ENCODE measurements at places on chromosomes 12 and 14. TPM values are rescaled to one million over a fixed set of nuclear protein-coding genes. Genes with fewer than 3 reads are reported as not detected.

GUCY2C gene
- total RNA-seq: 0.11 TPM

DNA sequence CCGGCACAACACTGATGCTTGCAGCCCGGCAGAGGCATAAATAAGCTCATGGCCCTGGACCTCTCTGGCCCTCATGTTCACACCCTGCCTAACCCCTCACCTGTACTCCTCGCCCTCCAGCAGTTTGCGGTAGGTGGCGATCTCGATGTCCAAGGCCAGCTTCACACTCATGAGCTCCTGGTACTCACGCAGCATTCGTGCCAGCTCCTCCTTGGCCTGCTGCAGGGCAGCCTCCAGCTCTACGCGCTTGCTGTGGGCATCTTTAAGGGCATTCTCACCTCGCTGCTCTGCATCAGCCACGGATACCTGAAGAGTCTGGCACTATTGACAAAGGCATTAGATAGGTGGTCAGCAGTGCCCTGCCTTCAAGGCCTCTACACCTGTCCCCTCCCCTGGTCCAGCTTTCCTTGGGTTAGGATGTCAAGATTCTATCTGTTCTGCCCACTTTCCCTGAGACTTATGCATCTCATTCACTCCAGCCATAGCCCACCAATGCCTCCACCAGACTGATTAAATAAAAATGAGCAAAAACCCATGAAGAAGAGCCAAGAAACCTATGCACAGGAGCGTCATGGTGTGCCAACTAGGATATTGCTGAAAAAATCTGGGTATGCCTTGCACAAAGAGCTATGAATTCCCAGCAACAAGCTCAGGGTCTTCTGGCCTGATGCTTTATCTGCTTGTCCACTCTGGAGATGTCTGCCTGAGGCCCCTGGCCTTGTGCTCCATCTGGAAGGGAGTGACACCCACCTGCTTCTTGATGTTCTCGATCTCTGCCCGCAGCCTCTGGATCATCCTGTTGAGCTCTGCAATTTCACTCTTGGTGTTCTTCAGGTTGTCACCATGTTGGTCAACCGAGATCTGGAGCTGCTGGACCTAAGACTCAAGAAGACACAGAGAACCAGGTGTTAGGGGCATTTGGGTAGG lies 6.1 kb downstream of the KRT4 start:
- DNase-seq: no peak

SLC38A4 gene
- total RNA-seq: not detected

C12orf75 gene
- 2.1 TPM for total RNA-seq

TMEM117 gene
- 55.8 TPM for total RNA-seq

SLC39A9 gene
- total RNA-seq: 94.5 TPM

DNA sequence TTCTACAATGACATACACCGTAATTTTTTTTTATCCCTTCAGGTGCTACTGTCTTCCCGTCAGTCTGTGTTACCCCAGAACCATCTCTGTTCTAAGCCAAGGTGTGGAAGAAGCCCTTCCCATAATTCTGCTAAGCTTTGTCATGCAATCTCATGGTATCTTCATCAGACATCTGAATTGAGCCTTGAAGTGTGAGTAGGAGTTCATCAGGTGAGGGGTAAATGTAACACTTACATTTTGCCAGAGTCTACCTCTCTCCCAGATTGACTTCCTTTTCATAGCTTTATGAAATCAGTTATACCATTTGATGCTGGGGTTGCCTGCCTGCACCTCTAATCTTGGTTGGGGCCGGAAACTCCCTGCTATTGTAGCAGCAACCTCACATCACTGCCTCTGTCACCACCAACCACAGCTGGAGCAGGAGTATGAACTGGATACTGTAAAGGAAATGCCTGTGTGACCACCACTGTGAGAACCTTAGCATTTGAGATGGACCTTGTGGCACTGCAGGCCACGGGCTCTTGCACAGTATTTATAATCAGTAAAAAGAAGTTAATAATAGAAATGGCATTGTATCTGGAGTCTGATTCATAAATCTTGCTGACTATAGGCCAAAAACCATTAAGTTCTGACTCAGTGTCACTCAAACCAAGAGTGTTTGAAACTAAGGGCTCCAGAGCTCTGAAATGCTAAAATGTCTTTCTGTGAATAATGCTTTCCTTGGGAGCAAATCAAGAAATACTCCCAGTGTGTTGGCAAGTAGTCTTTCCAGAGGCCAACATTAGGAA lies 58.7 kb upstream of the STK38L start:
- no peak for DNase-seq

DNA sequence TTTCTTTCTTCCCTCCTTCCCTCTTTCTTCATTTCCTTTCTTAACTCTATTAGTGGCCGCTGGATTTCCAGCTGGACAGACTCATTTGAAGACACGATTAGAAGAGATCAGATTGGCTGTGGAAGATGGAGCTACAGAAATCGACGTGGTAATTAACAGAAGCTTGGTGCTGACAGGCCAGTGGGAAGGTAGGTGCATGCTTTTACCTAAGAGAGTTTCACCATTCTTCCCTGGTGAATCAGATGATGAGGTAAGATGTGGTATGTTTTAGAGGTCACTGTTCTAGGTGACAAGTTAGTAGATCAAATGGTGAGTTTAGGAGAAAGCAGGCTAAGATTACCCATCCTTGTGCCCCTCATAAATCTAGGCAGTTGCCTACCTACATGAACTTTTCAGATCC lies 51.6 kb downstream of the DERA start:
- no peak for DNase-seq

Measured in SK-MEL-5 (cell line).